SJSA1 (cell line): ENCODE measurements at places on chromosomes 1 and 21. TPM values are rescaled to one million over a fixed set of nuclear protein-coding genes. Genes with fewer than 3 reads are reported as not detected.

The PPM1J gene
- total RNA-seq = not detected in 2 replicates

The CSF3R gene
- total RNA-seq = not detected in 2 replicates

The HENMT1 gene
- total RNA-seq = 0.58 TPM in 1 of 2 replicates, not detected in the other

The LCE1D gene
- not detected in 2 replicates for total RNA-seq

The CFHR1 gene
- not detected in 2 replicates for total RNA-seq

The TMEM200B gene
- total RNA-seq = 0.39 TPM in 1 of 2 replicates, not detected in the other

The GORAB gene
- 7.6 and 14.8 TPM in 2 replicates for total RNA-seq

The LHX4 gene
- total RNA-seq = 4.6 and 6.4 TPM in 2 replicates

The USH2A gene
- not detected in 2 replicates for total RNA-seq

- no peaks in the 10 kb centered on the region for H3K36me3 ChIP-seq
- H3K4me1 ChIP-seq = no peaks in the 10 kb centered on the region; the same call in 1 of the 2 replicates
- no peaks in the 10 kb centered on the region for H3K27me3 ChIP-seq
Measured at GRCh38 chr21:16418642-16419041, 688.9 kb downstream of the USP25 start.

DNA sequence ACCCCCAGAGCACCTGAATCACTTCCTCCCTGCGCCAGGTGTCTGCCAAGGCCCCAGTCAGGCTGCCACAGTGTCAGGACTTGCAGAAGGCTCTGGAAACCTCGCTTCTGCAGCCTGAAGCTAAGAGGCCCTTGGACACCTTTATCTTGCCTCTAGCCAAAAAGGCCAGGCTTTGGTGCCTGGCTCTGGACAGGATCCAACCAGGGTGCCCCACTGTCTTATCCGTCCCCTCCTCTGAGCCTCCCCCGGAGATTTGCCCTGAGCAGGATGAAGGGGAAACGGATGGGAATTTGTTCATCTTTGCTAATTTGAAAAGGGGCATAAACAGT lies 12.8 kb upstream of the CLSTN1 start:
- no peaks in the 10 kb centered on the region for H3K36me3 ChIP-seq
- H3K4me3 ChIP-seq = no peak overlapping the region
- H3K4me1 ChIP-seq = no peaks in the 10 kb centered on the region
- no peak for DNase-seq
- no peaks in the 10 kb centered on the region for H3K27me3 ChIP-seq

- no peaks in the 10 kb centered on the region for H3K4me1 ChIP-seq
- H3K27ac ChIP-seq = no peak overlapping the region
- no peaks in the 10 kb centered on the region for H3K27me3 ChIP-seq
- DNase-seq = no peak
- no peaks in the 10 kb centered on the region for H3K36me3 ChIP-seq
Measured at GRCh38 chr1:239711768-239712167, 325.4 kb downstream of the CHRM3 start.

DNA sequence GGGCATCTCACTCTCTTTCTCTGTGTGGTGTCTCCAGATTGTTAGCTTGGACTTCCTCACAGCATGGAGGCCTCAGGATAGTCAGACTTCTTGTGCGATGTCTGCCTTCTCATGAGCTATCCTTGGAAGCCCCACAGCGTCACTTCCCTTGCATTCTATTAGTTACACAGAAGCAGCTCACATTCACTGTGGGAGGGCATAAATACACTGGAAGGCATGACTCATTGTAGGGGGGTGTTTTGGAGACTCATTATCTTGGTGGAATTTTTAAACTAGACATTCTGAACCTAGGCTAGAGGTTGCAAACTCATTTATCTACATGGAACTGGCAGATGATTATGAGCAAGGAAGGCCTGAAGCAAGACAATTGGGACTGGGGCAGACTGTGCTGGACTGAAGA lies 21.4 kb upstream of the FASLG start:
- H3K27ac ChIP-seq = peak overlapping the region; percentile 92
- no peaks in the 10 kb centered on the region for H3K36me3 ChIP-seq

DNA sequence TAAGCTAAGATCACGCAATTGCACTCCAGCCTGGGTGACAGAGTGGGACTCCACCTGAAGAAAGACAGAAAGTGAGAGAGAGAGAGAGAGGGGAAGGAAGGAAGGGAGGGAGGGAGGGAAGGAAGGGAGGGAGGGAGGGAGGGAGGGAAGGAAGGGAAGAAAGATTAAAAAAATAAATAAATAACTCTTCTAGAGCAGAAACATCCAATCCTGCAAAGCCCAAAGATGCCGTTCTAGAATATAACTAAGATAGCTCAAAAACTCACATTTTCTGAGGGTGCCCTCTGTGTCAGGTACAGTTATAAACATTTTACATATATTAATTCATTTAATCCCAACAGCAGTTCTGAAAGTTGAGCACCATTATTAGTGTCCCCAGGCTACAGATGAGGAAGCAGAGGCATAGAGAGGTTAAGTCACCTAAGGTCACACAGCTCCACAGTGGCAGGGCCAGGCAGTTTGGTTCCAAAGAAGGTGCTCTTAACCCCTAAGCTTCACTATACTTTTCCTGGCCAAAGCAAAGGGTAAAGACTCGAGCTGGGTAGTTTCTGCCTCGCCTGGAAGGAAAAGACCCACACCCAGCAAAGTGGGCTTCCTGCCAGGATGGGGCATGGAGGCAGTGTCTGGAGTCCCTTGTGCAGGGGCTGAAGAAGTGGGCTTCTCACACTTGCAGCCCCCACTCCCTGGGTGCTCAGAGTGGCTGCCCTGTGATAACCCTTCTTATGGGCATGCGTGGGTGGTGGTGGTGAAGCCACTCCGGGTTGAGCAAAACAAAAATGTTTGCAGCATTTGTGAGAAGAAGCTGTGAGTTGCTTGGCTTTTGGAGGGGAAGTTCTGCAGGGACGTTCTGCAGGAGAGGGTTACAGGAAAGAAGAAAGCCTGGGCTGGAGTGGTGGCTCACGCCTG lies 7.9 kb upstream of the PIK3CD start:
- DNase-seq = no peak
- no peaks in the 10 kb centered on the region for H3K4me1 ChIP-seq
- no peak overlapping the region for H3K27ac ChIP-seq

DNA sequence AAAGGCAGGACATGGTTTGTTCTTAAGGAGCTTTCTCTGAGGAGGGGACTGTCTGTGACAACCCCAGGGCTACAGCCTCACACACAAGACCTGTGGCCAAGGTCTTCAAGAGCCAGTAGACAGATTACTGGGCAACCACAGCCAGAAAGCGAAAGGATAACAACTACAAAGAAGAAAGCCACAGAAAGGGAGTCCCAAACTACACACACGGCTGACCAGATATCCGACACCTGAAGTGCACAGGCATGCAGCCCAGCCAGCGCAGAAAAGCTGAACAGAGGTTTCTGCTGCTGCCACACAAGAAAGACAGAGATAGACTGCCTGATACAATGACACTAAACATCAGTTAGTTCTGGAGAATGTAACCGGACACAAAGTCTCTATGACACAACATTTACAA lies 21.4 kb upstream of the NADK start:
- no peak overlapping the region for H3K4me3 ChIP-seq
- DNase-seq = no peak
- no peaks in the 10 kb centered on the region for H3K27me3 ChIP-seq
- no peaks in the 10 kb centered on the region for H3K4me1 ChIP-seq
- H3K27ac ChIP-seq = no peak overlapping the region

DNA sequence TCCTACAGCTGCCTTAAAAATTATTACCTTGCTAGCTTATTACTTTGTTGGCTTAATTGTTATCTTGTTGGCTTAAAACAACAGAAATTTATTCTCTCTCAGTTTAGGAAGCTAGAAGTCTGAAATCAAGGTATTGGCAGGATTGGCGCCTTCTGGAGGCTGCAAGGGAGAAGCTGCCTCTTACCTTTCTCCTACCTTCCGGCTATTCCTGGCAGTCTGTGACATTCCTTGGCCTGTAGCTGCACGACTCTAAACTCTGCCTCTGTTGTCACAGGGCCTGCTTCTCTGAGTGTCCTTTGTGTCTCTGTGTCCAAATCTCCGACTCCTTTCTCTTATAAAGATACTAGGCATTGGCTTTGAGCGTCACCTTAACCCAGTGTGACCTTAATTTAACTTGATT lies 579.9 kb upstream of the B3GALT2 start:
- no peaks in the 10 kb centered on the region for H3K4me1 ChIP-seq
- no peak for DNase-seq
- no peak overlapping the region for H3K27ac ChIP-seq
- no peak overlapping the region for H3K4me3 ChIP-seq
- H3K36me3 ChIP-seq = no peaks in the 10 kb centered on the region
- H3K27me3 ChIP-seq = no peaks in the 10 kb centered on the region

GRCh38 chr1:29970747-29971325 lies 734.5 kb downstream of the PTPRU start:
- no peak for DNase-seq
- no peak overlapping the region for H3K27ac ChIP-seq

DNA sequence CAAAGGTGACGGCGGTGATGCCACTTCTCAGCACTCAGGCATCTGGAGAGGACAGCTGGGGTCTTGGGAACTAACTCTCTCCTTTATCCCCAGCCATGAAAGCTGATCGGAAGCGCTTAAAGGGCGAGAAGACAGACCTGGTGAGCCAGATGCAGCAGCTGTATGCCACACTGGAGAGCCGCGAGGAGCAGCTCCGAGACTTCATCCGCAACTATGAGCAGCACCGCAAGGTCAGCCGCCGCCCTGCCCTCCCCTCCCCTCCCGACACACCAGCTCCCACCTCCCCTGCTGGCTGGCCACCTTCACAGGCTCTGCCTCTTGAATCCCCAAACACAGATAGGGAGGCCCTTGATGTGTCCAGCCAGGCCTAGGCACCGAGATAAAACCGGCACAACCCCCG lies 118.9 kb upstream of the TMEM51 start:
- DNase-seq = no peak
- peaks cover 5% of the 10 kb centered on the region; the same call in 1 of the 2 replicates for H3K36me3 ChIP-seq
- H3K27me3 ChIP-seq = no peaks in the 10 kb centered on the region
- no peak overlapping the region for H3K4me3 ChIP-seq

GRCh38 chr1:109761227-109762038 lies 2.3 kb downstream of the EPS8L3 start:
- peaks cover 14% of the 10 kb centered on the region for H3K4me1 ChIP-seq
- DNase-seq = peak; percentile 41
- H3K27me3 ChIP-seq = no peaks in the 10 kb centered on the region
- H3K27ac ChIP-seq = no peak overlapping the region

- no peaks in the 10 kb centered on the region for H3K4me1 ChIP-seq
- no peaks in the 10 kb centered on the region for H3K27me3 ChIP-seq
- peaks cover 15% of the 10 kb centered on the region; the same call in 1 of the 2 replicates for H3K36me3 ChIP-seq
- H3K27ac ChIP-seq = no peak overlapping the region
Measured at GRCh38 chr1:31327381-31327780, 30.5 kb downstream of the ZCCHC17 start.

GRCh38 chr1:169741666-169742394 lies 8.0 kb upstream of the SELE start:
- H3K4me1 ChIP-seq = peaks cover 63% of the 10 kb centered on the region
- peak overlapping the region; percentile 82 for H3K27ac ChIP-seq
- H3K4me3 ChIP-seq = no peak overlapping the region
- H3K27me3 ChIP-seq = no peaks in the 10 kb centered on the region
- H3K36me3 ChIP-seq = no peaks in the 10 kb centered on the region

- H3K36me3 ChIP-seq = no peaks in the 10 kb centered on the region
- no peaks in the 10 kb centered on the region for H3K4me1 ChIP-seq
- H3K4me3 ChIP-seq = no peak overlapping the region
- DNase-seq = no peak
- no peak overlapping the region for H3K27ac ChIP-seq
Measured at GRCh38 chr1:160741092-160741501, 2.0 kb downstream of the SLAMF7 start.

GRCh38 chr1:3981261-3981660 lies 81.2 kb upstream of the C1orf174 start:
- H3K4me3 ChIP-seq = no peak overlapping the region
- H3K36me3 ChIP-seq = no peaks in the 10 kb centered on the region
- DNase-seq = no peak
- H3K27me3 ChIP-seq = no peaks in the 10 kb centered on the region
- no peak overlapping the region for H3K27ac ChIP-seq
